ENCODE measurements at places on chromosomes 7 and 10. TPM values are rescaled to one million over a fixed set of nuclear protein-coding genes. Genes with fewer than 3 reads are reported as not detected.

DNA sequence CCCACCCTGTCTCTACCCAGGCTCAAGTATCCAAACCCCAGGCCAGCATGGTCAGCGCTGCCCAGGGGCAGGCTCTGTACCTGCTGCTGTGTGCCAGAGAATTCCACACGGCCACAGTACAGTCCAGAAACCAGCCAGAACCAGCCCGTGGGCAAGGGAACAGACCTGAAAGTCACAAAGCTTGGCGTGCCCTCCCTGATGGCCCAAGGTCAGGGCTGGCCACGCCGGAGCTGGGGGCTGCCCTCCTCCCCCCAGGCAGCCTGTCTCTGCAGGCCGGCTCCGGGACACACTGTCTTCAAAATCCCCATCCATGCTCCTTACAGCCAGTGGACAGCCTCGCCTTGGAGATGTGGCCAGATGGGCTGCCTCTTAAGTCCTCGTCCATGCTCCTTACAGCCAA lies 78.4 kb downstream of the CTBP2 start:
- DNase-seq = no peak

GRCh38 chr7:127379642-127380041 lies 12.9 kb downstream of the ZNF800 start:
- no peak for DNase-seq

- DNase-seq = no peak
These were observed 740 bp downstream of the GALNT11 start for GRCh38 chr7:152025937-152026890.

GRCh38 chr7:94738071-94738470 lies 82.1 kb upstream of the SGCE start:
- no peak for DNase-seq

- no peak for DNase-seq
These were observed 5.0 kb downstream of the VIPR2 start for GRCh38 chr7:159139639-159140038.

- no peak for DNase-seq
These were observed 7.2 kb upstream of the LAMTOR4 start for GRCh38 chr7:100141555-100141949.

DNA sequence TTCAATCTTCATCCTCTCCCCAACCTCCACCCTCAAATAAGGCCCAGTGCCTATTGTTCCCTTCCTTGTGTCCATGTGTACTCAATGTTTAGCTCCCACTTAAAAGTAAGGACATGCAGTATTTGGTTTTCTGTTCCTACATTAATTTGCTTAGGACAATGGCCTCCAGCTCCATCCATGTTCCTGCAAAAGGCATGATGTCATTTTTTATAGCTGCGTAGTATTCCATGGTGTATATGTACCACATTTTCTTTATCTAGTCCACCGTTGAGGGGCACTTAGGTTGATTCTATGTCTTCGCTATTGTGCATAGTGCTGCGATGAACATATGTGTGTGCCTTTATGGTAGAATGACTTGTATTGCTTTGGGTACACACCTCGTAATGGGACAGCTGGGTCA lies 7.2 kb upstream of the NEUROG3 start:
- no peak for DNase-seq

OR6B1 gene
- total RNA-seq = not detected

DNA sequence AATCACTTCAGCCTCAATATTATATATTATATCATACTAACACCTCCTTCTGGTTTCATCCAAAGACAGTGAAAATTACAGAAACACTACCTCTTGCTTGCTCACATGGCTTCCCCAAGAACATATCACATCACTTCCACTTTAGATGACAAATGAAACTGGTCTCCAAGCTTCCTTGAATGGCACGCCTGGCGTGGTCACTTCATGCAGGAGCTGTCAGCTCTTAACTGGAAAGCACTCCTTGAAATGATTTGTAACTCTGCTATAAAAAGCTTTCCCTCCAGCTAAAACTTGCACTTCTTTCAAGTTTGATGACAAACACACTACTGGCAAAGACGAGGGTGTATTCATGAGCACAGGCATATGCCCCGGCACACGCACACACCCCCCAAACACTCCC lies 84.1 kb upstream of the INHBA start:
- peak; percentile 22 for DNase-seq

GRCh38 chr7:27685209-27685608 lies 22.5 kb upstream of the HIBADH start:
- peak; percentile 71 for DNase-seq

- DNase-seq = peak; percentile 27
These were observed 977 bp downstream of the TMEM248 start for GRCh38 chr7:66921918-66922486.

- peak; percentile 82 for DNase-seq
These were observed 17.2 kb downstream of the TCF7L2 start for GRCh38 chr10:112967200-112967599.

DNA sequence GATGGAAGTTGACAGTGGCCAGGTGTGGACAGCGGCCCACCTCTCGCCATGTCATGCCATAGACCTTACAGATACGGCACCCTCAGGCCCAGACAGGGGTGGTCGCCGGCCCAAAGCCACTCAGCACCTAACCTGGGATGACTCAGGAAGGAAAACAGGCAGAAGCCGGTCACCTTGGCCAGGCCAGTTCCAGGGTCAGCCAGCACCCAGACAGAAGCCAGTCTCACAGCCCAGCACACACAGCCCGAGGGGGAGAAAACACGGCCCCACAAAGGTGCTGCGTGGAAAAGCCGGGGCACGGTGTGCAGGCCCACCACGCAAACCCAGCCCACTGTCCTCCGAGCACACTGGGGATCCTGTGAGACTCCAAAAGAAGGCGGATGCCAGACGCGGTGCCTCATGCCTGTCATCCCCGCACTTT lies 95.2 kb upstream of the DNAAF5 start:
- DNase-seq = no peak

DNA sequence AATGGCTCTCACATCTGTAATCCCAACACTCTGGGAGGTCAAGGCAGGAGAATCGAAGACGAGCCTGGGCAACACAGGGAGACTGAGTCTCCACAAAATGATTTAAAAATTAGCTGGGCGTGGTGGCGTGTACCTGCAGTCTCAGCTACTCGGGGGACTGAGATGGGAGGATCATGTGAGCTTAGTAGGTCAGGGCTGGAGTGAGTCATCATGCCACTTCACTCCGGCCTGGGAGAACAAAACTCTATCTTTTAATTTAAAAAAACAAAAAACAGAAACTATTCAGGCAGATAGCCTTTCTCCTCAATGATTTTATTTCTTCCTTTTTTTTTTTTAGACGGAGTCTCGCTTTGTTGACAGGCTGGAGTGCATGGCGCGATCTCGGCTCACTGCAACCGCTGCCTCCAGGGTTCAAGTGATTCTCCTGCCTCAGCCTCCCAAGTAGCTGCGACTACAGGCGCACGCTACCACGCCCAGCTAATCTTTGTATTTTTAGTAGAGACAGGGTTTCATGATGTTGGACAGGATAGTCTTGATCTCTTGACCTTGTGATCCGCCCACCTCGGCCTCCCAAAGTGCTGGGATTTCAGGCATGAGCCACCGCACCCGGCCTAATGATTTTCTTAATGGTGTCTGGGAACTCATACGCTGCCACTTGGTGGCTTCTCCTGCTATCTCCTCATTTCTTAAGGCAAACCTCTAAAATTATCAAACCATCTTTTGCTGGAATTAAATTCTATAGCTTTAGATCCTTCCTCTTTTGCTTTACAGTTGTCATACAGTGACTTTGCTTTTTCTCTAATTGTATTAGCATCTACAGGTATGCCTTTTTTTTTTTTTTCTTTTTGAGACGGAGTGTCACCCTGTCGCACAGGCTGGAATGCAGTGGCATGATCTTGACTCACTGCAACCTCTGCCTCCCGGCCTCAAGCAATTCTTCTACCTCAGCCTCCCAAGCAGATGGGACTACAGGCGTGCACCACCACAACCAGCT lies 22.9 kb downstream of the SRPK2 start:
- DNase-seq = peak; percentile 50

- no peak for DNase-seq
These were observed 130.9 kb downstream of the PHF14 start for GRCh38 chr7:11104578-11104977.

DNA sequence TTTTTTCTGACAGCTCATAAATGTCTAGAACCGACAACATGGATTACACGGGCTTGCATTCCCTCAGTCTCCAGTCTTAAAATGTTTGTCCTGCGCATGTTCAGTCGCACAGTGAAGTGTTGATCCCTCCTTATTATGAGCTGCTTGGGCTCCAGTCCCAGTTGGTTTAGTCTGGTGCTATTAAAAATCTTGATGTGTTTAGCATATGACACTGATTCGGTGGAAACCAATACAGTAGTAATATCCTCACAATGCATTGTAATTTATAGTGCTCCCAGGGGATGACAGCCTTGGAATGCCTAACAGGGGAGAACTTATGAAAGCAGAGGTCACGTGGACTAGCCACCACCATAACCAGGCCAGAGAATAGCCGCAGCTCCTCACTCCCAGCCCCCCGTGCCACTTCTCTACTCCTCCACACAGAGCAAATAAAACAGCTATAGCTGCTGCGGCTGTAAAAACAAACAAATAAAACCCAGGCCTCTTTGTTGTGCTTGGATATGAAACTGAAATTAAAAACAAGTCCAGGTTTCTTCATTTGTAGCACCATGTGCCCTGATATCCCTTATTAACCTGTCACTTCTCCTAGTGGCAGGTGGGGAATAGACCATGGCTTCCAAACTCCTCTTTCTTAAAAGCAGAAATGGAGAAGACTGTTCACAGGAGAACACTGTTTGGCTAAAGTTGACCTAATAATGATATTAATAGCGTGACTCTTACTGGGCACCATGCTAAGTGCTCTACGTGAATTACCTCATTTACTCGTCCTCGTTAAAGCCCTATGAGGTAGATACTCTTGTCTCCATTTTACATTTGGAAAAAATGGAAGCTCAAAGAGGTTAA lies 7.7 kb downstream of the DPCD start:
- no peak for DNase-seq

- no peak for DNase-seq
These were observed 44.6 kb downstream of the RASGEF1A start for GRCh38 chr10:43222210-43222720.

DNA sequence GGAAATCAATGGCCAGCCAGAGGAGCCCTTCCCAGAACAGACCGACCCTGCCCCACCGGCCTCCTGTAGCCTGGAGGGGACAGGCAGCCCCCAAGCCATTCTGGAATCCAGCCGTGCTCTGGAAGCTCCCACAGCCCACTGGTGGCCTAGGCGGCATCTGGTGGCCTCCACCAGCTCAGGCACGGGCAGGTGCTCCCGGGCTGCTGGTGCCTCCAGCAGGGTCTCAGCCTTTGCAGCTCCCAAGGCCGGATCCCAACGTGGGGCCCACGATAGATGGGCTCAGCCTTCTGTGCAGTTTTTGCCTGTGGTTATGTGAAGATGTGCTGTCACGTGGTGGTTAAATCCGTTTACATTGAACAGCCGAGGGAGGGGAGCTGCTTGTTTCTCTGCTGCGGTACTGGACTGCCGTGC lies 44.4 kb downstream of the JAKMIP3 start:
- DNase-seq = no peak

DNA sequence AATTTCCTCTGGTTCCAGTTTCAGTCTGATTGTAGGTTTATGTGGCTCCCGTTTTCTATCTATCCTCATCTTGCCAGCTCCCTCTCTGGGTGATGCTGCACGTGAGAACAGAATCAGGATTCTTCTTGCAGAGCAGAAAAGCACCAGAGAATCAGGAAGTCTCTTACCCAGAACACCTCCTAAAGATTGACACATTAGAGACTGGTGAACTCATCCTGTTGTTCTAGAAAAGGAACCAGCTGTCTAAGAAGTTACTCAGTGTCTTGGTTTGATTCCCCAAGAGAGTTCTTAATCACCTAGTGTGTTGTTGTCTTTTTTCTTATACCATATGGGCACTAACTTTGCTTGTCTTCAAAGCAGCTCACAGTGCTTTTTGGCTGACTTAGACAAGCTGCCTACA lies 152.4 kb downstream of the DGKI start:
- DNase-seq = no peak

DNA sequence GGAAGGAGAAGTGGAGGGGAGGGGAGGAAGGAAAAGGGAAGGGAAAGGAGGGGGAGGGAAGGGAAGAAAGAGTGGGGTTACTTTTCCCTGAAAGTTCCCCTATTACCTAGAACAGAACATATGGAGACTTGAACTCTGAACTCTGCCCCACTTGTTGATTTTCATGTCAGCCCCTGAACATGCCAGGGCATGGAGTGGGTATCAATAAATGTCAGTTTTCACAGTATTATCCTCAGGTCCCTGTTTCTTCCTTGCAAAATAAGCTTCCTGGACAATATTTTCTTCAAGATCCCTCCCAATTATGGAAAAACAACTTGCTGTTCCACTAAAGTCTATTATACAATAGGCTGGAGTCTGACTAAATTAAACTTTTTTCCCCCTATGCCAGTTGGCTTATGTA lies 46.9 kb upstream of the LYZL1 start:
- no peak for DNase-seq

DNA sequence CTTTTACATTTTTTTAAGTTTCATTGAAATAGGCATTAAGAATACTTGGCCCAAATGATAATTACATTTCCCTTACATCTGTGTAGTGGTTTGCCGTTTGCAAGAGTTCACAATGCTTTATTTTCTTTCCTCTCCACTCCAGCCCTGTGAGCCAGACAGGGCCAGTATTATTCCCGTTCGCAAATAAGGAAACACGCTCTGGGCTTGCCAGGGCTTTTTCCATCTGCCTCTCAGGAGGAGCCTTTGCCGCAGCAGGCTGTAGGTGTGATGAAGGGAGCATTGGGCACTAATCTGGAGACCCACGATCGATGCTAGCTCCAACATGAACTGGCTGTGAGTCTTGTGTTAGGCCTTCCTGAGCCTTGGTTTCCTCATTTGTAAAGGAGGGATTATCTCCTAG lies 154.4 kb downstream of the GALNT17 start:
- no peak for DNase-seq

AKR1D1 gene
- not detected for total RNA-seq

GRCh38 chr7:25579778-25580075 lies 351.4 kb upstream of the NPVF start:
- DNase-seq = no peak

DNA sequence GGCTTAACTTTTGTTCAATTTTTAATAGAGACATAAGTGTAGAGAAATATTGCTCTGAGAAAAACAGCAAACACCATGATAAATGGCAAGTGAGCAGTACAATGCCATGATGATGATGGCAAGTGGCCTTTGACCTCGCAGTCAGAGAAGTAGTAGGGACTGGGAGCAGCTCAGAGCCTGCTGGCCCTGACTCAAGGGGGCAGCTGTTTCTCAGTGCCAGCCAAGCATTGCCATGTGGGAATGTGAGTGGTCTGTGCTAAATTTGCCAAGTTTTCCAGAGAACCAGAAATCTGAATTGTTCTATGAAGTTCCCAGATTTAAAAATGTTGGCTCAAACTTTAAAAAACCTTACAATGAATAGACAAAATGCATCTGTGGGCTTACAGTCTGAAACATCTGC lies 187.9 kb downstream of the BICC1 start:
- DNase-seq = peak; percentile 40

CRHR2 gene
- total RNA-seq = not detected

- no peak for DNase-seq
These were observed 16.8 kb upstream of the CRYGN start for GRCh38 chr7:151456782-151457181.
